ENCODE measurements at places on chromosomes 5 and 9.
A peak's percentile ranks its signal among the peaks of the same experiment; 100 is the strongest.

- DNase-seq, result no peak
These were observed 125.5 kb upstream of the FAM174A start for GRCh38 chr5:100409660-100410151.

DNA sequence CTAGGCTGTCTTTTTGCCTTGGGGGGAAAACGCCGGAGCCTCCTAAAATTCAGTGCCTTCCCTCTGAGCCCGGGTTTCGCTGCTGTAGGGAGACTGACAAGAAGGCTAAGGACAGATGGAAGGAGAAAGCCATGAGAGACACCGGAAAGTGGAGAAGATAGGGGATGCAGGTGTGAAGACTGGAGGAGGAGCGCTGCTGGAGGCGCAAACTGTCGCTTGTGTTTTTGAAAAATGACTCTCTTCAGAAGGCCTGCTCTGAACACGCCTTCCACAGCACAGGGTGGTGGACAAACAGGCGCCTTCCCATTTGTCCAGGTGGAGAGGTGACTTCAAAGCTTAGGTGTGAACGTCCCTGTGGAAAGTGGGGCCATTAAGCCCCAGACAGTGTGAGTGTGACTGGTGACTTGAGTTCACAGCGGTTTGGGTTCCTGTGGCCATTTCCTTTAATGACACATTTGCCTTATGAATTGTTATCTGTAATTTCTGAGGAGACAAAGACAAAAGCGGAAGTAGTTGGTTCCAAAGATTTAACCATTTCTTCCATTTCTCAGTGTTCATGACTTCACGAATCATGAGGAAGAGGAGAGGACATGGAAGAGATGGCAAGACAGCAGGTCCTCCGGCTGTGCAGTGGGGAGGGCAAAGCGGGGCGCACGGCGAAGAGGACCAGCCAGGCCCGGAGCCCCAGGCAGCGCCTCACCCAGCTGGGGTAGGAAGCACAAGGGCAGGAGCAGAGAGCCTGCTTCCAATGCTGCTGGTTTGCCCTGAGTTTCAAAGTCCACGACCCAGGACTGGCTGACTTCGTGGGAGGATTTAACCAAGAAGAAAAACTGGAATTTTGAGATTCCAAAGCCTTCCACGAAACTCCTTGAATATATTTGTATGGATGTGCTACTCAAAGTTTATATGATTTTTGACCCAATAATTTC is 27.8 kb upstream of the SEMA4D start:
- DNase-seq, result no peak

- no peak for DNase-seq
These were observed 1.6 kb downstream of the TMEM245 start for GRCh38 chr9:109117856-109118807.

DNA sequence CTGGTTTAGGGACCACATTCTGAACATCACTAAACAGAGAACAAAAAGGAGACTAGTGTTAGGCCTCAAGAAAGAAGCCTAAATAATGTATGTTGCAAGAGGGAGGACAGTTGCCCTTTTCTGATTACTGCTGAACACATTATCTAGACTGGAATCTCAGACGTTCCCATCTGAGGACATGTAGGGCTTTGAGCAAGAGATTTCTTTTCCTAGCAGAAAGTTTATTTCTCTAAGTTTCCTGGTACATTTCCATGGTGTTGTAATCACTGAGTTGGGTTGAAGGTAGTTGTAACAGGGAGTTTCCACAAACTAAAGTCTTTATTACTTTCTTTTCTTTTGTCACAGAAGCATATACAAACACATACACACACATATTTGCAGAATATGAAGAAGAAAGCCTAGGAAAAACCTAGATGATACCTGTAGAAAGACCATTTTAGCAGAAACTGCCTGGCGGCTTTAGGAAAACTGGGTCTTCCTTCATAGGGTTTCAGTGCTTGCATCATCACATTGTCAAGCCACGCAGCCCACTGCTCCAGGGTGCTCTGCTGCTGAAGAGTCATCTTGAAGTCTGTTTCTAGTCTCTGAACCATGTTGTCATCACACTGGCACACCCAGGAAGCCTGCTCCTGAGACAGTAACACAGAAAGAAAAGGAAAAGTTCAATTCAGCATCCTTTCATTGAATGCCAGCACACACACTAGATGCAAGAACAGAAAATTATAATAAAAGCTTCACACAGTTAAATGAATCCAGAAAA is 269.1 kb downstream of the RFX3 start:
- no peak for DNase-seq

DNA sequence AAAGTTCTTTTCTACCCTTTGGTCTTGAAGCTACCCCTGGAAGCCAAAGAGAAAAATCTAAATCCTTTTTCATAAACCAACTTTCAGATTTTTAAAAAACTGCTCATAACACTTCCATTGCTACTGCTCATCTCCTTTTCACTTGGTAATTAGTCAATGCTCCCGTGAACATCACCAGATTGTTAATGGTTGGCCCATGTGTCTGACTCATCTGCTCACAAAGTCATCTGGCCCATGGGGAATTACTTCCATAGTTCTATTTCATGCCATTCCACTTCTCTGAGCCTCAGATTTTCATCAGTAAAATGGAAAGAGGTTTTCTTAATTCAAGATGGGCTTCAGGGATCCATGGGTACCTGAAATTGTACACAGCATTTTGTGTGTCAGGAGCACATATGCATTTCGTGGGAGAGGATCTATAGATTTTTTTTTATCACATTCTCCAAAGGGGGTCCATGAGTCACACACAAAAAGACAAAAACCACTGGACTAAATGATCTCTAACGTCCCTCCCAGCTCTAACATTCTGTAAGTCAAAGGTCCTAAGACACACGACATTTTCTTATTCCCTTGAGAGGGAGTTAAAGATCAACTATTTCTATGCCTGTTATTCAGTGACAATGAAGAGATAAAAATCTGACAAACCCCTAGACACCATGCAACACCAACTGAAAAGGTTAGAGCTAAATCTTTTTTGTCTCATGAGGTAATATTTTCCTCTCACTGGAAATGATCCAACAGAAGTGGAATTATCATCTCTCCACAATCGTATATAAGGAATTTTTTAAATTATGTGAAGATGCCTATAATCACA is 75.4 kb downstream of the TEX10 start:
- DNase-seq, result no peak

GRCh38 chr5:106658150-106658549 is 1012.6 kb downstream of the EFNA5 start:
- DNase-seq, result no peak

DNA sequence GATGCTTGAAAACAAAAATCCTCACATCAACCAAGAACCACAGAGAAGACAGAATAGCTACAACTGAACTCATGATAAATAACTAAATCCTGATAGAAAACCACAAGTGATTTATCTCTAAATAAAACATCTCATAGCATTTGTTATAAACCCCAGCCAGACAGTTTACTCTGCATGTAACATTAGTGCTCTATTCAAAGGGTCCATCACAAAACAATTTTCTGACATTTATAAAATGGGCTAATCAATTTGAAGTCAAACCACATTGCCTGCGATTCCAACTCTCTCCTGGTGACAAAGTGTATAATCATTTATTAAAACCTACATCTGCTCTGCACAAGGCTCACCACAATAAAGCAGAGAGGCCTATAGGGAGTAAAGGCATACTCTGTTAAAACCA is 49.8 kb downstream of the UIMC1 start:
- DNase-seq, result no peak

GRCh38 chr9:129838707-129839259 is 3.5 kb downstream of the USP20 start:
- peak; percentile 87 for DNase-seq

- DNase-seq, result no peak
These were observed 7.4 kb downstream of the TLX3 start for GRCh38 chr5:171316258-171317121.

DNA sequence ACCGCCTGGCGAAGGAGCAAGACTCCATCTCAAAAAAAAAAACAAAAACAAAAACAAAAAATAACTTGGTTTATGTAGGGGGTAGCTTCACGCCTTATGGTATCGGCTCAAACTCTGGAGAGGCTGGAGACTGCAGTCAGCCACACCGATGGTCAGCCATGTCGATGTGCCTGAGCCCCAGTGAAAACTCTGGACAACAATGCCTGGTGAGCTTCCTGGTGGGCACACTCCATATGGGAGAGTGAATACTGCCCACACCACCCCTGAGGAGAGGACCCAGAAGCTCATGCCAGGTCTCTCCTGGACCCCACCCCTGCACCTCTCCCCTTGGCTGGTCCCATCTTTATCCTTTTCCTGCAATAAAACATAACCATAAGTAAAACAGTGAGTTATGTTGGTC is 19.6 kb downstream of the IPPK start:
- DNase-seq, result no peak

GRCh38 chr5:163861670-163862069 is 356.3 kb downstream of the MAT2B start:
- DNase-seq, result no peak

DNA sequence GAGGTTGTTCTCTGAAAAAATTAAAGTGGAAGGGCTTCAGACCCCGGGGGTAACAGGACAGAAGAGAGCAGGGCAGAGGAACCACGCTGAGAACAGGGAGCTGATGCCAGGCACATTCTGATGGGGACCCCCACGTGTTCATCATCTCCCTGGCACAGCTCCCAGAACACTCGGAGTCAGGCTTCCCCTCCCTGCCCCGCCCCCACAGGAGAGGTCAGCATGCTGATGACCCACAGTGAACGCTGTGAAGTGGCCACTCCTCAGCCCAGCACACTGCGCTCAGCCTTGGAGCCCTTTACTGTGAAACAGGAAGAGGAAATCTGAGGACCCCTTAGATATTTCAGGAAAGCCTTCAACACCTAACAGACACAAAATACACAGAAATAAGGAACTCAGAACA is 16.4 kb downstream of the RETREG1 start:
- no peak for DNase-seq

DNA sequence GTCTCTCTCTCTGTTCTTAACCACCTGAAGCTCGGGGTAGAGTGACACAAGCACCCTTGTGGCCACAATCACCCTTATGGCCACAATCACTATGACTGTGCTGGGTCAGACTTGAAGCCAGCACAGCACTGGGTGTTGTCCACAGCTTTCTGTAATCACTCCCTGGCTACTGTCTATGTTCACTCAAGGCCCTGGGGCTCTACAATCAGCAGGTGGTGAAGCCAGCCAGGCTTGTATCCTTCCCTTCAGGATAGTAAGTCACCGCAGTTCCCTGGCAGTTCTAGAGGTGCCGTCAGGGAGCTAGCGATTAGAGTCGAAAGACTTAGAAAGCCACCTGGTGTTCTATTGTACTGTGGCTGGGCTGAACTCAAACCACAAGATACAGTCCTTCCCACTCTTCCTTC is 44.2 kb downstream of the GDA start:
- DNase-seq, result no peak

- DNase-seq, result no peak
These were observed 63.9 kb downstream of the C9orf152 start for GRCh38 chr9:110143950-110144545.

GRCh38 chr9:36993933-36994764 is 39.9 kb downstream of the PAX5 start:
- no peak for DNase-seq

GRCh38 chr9:132800038-132800648 is 77.9 kb downstream of the AK8 start:
- peak; percentile 62 for DNase-seq

DNA sequence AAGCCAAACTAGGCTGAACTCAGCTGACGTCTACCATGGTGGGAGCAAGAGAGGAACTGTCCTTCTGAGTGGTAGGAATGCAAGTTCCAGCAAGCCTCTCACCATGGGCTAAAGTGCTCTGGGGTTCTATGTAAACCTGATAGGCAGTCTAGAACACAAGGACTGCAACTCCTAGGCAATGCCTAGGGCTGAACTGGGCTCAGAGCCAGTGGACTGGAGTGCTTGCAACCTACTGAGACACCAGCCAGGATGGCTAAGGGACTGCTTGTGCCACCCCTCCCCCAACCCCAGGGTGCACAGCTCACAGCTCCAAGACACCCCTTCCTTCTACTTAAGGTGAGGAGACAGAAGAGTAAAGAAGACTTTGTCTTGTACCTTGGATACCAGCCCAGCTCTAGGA is 12.1 kb upstream of the RCL1 start:
- DNase-seq, result no peak

DNA sequence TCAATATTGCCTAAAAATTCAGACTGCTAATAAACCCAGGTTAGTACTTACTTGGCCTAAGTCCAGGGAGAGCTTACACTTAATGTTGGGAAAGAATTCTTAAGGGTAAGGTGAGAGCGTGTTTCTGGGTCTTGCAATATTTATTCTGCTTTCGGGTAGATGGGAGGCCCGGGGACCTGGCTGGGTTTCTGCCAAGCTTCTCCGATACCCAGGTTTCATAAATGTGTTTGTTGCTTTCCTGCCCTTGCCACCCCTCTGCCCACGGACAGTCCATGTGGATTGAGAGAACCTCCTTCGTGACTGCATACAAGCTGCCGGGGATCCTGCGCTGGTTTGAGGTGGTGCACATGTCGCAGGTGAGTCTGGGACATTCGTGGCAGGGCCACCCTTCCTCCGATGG is 48.4 kb upstream of the FOXI1 start:
- DNase-seq, result no peak

DNA sequence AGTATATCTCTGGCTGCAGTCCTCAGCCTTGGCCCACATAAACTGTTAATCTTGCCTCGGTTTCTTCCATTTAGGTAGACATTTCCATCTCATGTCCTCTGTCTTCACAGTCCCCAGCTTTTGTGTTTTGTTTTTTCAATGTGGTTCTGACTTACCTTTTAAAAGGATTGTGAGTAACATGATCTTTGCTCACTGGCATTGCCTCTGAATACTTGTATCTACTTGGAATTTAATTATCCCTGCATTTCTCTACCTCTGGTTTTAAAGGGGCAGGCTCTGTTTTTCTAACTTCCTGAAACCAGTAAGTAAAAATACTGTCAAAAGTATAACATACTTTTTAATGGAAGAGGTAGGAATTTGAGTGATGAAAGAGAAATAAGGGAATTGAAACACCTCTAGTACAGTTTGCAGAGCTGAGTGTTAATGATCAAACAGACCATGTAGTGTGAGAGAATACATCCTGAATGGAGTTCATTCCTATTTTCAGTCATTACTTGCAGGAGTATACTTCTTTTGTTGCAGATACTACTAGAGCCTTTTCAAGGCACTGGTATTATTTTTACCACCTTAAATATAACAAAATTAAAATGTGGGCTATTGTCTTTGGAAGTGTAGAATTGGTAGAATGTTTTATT is 62.6 kb downstream of the MTREX start:
- DNase-seq, result no peak

DNA sequence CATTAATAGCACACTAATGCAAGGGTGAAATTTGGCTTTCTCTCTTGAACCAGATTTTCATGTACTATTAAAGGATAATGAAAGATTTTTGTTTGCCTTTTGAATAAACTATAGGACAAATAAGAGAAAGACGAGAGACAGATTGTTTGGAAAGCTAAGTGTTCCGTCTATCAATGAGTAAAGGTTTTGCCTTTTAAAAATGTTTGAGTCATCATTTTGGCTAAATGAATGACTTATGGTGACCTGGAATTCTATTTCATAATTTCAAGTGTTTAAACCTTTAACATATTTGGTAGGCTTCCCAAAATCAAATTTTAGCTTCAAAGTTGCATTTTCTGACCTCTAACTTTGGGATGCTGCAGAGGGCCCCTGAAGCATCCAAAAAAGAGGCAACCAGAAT is 145.2 kb downstream of the SLC25A46 start:
- no peak for DNase-seq

GRCh38 chr5:89996890-89997289 is 412.7 kb downstream of the CETN3 start:
- DNase-seq, result no peak

Data from amniotic stem cell (primary cell).